ENCODE measurements at places on chromosomes 7 and 10. TPM values are rescaled to one million over a fixed set of nuclear protein-coding genes. Genes with fewer than 3 reads are reported as not detected.

Gene TRPV5
- 0.80 TPM for polyA plus RNA-seq

Gene HMX2
- 0.62 TPM for polyA plus RNA-seq

Gene TES
- polyA plus RNA-seq = 75.7 TPM

Gene PHKG1
- polyA plus RNA-seq = 3.0 TPM

Gene VSIR
- polyA plus RNA-seq = 7.3 TPM

Gene ZNF783
- polyA plus RNA-seq = 13.7 TPM

Gene MRPS17
- 16.1 TPM for polyA plus RNA-seq

Gene C7orf33
- not detected for polyA plus RNA-seq

Gene CALU
- 167 TPM for polyA plus RNA-seq

Gene CYP3A7
- polyA plus RNA-seq = 1.4 TPM

Gene EEPD1
- 7.9 TPM for polyA plus RNA-seq

Gene AKR1C1
- 11.4 TPM for polyA plus RNA-seq

DNA sequence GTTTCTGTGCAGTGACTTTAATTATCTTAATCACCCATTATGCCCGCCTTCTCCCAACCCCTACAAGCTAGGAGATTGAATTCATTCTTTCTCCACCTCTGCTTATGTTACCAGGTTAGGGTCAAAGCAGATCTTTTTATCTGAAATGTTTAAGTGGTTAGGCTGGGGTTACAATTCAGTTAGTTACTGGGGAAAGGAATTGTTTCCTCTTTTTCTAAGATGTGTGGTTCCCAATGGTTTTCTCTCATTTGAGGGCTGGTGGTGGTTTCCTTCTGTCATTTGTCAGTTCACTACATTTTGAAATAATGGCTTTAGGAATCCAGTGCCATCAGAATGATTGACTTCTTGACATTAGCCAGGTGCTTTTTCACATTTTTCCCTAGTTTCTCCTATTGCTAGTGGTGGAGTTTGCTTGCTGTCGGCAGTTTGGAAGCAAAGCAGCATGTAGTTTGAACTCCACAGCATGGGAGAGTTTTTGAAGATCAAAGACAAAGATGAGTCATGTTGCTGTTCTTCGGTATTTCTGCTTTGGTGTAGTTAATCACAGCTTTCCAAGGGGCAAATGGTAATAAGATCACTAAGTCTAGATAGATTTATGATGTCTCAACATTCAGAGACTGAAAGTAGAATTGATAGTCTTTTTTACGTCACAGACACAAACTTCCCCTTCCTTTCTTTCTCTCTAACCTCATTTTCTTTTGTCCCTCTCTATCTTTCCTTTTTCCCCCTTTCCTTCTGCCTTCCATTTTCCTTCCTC is 168.2 kb downstream of the SND1 start:
- DNase-seq = no peak

DNA sequence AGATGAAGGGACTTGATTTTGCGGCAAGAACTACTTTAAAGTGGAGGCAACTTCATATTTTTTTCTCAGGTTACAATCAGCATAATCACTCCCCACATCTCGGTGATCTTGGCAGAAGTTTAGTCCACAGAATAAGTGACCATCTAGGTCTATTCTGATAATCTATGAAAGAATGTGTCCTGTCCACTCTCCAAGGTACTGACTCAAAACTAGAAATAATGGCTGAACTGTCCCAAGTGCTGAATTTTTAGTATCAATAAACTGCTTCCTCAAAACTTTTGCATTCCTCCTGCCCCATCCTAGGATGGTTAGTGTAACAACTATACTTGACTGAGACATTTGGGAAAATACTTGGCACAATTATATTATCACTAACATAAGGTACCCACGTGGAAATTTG is 10.9 kb upstream of the CHRM2 start:
- no peak for DNase-seq

DNA sequence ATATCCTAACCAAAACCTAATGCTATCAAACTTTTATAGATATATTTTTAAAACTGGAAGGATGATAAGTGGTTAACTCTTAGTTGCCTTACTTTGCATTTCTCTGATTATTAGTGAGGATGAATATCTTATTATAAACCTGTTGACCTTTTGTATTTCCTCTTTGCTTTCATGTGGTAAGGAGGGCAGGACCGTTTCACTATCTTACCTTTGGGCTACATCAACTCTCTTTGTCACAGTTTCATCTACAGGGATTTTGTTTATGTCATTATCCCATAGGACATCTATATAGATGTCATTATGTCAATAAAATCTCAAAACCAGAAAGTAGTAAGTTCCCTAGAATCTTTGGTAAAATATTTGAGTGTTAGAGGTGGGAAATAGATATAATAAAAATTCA is 219.3 kb downstream of the THSD7A start:
- no peak for DNase-seq

- peak; percentile 9 for DNase-seq
Observed at GRCh38 chr10:34121781-34122622, 693.1 kb downstream of the PARD3 start.

GRCh38 chr7:134900166-134900982 is 85.9 kb upstream of the AGBL3 start:
- no peak for DNase-seq

DNA sequence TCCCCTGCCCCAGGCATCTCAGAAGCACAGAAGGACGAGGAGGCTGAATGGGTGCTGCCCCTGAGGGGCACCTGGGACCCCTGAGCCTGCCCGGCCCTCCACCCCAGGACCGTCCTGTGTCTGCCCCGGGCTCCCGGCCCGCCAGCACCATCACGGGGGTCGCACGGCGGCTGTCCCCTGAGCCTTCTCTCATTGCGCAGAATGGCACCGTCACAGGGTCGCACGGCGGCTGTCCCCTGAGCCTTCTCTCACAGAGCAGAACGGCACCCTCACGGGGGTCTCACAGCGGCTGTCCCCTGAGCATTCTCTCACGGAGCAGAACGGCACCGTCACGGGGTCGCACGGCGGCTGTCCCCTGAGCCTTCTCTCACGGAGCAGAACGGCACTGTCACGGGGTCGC is 31.5 kb downstream of the FAM20C start:
- no peak for DNase-seq

DNA sequence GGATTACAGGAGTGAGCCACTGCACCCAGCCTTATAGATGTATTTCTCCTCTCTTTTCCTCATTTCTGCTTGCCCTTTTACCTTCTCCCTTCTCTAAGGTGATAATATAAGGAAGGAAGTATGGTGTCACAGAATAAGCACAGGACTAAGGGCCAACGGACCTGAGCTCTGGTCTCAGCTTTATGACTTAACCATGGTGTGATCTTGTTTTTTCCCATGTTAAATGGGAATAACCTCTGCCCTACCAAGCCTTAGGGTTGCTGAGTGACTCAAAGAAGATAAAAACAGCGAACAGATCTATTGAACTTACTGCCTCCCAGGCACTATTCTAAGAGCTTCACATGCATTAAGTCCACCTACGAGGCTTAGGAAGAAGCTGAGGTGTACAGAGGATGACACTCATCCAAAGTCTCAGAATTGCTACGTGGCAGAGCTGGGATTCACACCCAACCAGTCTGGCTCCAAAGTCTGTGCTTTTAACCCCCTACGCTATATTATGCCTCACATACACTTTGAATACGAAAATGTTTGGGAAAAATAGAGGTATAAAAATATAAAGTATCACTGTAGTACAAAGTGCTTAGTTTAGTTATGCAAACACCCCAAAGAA is 5.6 kb downstream of the UROS start:
- DNase-seq = no peak

- DNase-seq = no peak
Observed at GRCh38 chr10:48494073-48494472, 110.8 kb downstream of the ARHGAP22 start.

DNA sequence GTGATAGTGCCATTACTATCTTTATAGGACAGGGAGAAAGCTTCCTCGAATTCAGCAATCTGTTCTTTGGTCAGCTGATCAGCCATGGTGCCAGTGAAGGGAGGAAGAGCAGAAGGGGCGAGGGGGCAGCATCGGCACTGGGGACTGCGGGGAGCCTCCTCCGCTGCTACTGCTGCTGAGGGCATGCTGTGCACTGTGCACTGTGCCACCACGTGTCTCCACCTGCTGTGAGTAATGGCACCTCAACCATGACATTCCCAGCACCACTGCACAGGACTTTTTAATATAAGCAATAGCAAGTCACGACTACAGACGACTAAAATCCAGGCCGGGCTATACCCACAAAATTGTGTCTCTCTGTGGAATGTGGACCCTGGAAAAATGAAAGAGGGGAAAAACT is 105.0 kb upstream of the LANCL2 start:
- no peak for DNase-seq

DNA sequence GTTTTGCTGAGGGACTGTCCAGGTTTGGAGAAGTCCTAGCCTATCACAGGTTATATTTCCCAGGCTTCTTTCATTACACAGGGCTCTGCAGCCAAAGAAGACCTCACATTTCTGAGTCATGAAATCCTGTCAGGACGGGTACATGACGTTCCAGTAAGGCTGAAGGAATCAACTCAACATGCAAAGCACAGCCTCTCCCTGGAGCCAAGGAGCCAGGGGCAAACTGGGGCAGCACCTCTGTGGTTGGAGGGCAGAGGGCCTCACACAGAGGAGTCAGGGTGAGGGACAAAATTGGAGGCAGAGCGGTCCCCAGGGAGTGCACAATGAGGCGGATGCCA is 116.3 kb upstream of the GDF10 start:
- no peak for DNase-seq

DNA sequence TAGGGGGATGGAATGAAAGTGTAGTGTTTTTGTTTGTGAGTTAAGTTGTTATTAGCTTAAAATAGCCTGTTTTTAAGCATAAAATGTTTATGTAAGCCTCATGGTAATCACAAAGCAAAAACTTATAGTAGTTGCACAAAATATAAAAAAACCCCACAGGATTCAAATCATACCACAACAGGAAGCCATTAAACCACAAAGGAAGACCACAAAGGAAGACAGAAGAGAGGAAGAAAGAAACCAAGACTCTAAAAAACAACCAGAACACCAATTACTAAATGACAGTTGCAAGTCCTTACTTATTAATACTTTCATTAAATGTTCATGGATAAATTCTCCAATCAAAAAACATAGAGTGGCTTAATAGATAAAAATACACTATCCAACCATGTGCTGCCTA is 63.6 kb downstream of the ANKRD7 start:
- DNase-seq = no peak

GRCh38 chr10:132609211-132609610 is 71.6 kb downstream of the INPP5A start:
- no peak for DNase-seq

- DNase-seq = no peak
Observed at GRCh38 chr10:72638586-72639440, 12.9 kb upstream of the MICU1 start.

GRCh38 chr10:96500519-96500918 is 13.2 kb downstream of the TLL2 start:
- no peak for DNase-seq

DNA sequence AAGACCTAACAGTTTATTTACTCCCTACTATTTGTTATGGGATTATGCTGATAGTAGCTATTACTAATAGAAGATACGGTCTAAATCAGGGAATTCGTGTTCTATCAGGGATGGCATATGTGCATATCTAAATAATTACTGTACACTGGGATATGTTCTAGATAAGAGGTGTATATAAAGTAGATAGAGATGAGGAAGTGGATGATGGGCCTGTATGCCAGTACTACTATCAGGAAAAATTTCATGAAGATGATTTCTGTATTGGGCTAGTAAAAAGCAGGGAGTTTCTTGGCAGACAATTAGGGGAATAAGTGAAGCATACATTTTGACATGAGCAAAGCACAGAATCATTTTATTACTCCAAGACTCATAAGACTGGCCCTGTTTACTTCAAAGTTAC is 26.2 kb downstream of the PTPN12 start:
- DNase-seq = no peak

All from renal cortex interstitium (tissue), 15 donors.